NCI-H460 (cell line): ENCODE measurements at places on chromosomes 7 and 10. TPM values are rescaled to one million over a fixed set of nuclear protein-coding genes. Genes with fewer than 3 reads are reported as not detected.

GRCh38 chr10:72086466-72087391 is 1.6 kb downstream of the SPOCK2 start:
- no peak for DNase-seq

- no peak for DNase-seq
Observed at GRCh38 chr7:54827734-54828133, 68.7 kb upstream of the SEC61G start.

DNA sequence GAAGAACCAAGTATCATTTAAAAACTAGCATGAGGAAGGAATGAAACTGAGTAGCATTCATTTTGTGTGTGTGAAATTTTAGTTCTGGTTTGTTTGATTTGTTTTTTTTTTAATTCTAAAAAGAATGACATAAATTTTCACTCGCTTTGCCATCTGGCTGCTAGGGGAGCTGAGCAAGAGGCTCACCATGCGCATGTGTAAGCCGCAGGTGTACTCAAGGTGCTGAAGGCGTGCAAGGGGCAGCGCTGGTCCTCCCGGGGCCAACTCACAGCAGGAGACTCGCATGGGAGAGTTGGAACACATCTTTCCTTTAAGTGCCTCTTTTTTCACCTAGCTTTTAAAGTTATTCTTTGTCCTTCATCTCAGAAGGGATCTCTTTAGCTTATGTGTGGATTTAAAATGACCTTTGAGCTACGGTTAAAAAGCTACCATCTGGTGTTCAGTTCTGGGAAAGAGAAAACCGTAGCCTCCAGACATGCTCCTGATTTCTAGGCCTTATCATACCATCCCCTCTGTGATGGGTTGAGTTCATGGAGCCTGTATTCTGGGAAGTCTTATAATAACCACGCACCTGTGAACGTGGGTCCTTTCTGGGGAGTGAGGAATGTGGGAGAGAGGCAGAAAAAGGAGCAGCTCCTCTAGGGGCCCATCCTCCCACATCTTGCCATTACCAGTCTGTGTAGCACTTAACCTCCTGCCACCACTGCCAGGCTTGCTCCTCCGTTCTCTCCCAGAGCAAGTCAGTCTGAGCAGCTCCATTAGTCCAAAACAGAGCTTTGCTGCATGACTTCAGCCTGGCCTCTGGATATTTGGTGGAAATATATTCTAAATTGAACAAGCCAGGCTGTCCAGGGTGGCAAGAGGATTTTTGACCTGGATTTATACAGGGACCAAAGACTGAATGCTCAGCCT is 61.9 kb downstream of the KLHDC10 start:
- no peak for DNase-seq

DNA sequence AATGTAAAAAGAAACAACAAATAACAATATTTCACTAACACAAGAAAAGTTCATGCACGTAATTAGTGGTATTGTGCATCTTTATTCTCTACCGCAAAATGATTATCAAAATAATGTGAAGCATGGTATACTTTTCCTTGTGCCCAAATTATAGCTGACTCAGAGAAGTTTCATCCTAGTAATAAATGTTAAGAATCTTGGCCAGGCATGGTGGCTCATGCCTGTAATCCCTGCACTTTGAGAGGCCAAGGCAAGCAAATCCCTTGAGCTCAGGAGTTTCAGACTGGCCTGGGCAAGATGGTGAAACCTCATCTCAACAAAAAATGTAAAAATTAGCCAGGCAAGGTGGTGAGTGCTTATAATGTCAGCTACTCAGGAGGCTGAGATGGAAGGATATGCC is 105.0 kb downstream of the KMT2C start:
- DNase-seq: no peak

- no peak for DNase-seq
Observed at GRCh38 chr10:30384051-30384674, 35.1 kb upstream of the MTPAP start.

GRCh38 chr10:22619101-22619500 is 95.3 kb downstream of the PIP4K2A start:
- DNase-seq: no peak

NKX2-3 gene
- 0.25 and 0.32 TPM in 2 replicates for total RNA-seq

- DNase-seq: no peak
Observed at GRCh38 chr7:71144963-71145362, 13.0 kb downstream of the GALNT17 start.

DNA sequence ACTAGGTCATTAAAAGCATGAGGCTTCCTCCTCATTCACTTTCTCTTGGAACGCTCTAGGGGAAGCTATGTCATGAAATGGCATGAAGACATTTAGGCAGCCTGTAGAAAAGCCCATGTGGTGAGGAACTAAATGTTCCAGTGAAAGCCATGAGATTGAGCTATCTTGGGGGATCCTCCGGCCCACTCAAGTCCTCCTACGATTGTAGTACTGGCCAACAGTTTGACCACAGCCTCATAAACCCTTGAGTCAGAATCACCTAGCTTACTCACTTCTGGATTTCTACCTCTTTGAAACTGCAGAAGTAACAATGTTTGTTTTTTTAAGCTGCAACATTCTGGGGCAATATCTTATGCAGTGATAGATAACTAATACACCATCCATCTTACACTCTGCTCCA is 605.1 kb downstream of the SORCS1 start:
- no peak for DNase-seq

DNA sequence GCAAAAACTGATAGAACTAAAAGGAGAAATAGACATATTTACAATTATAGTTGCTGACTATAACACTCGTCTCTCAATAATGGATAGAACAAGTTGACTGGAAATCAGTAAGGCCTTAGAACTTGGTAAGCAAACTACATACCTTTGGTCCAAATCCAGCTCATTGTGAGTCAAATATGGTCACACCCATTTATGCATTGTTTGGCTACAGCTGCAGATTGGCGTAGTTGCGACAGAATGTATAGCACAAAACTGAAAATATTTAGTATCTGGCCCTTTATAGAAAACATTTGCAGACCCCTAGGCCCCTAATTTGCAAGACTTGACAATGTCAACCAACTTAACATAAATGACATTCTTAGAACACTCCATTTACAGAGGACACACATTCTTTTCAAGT is 103.6 kb upstream of the EGR2 start:
- DNase-seq: no peak

DNA sequence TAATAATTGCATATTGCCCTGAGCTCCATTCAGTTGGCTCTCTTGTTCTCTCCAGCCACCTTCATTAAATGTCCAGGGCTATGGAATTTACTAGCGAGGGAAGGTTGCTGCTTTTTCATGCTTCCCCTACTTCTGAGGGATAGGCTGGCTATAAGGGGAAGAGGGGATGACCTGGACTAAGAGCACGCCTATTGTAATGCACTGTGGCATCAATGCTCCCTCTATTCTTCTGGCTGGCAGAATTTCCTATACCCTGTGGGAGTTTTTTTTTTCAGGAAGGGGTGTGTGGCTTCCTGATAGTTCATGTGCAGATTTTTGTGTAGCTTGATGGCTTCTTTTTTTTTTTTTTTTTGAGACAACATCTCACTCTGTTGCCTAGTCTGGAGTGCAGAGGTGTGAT is 155.8 kb downstream of the SND1 start:
- DNase-seq: no peak

SH3PXD2A gene
- 0.81 and 0.82 TPM in 2 replicates for total RNA-seq

GRCh38 chr7:17696422-17696821 is 243.9 kb downstream of the SNX13 start:
- peak; percentile 98 for DNase-seq

DNA sequence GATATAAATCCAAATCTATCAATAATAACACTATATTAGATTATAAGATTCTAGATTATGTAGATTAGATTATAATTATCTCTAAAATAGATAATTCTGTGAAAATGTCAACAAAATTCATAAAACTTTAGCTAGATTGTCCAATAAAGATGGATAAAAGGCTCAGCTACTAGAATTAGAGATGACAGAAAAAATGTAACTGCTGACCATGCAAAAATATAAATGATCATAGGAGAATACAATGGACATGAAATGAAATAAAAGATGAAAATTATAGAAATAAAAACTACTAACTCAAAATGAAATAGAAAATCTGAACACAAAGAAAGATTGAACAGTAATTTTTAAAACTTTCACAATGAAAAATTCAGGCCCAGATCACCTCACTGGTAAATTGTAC is 1332.1 kb upstream of the CELF2 start:
- DNase-seq: no peak

- DNase-seq: no peak
Observed at GRCh38 chr10:73228247-73228646, 18.8 kb downstream of the DNAJC9 start.

GRCh38 chr7:300048-300447 is 10.1 kb downstream of the FOXL3 start:
- DNase-seq: no peak

COX19 gene
- total RNA-seq: 15.4 and 17.2 TPM in 2 replicates

DNA sequence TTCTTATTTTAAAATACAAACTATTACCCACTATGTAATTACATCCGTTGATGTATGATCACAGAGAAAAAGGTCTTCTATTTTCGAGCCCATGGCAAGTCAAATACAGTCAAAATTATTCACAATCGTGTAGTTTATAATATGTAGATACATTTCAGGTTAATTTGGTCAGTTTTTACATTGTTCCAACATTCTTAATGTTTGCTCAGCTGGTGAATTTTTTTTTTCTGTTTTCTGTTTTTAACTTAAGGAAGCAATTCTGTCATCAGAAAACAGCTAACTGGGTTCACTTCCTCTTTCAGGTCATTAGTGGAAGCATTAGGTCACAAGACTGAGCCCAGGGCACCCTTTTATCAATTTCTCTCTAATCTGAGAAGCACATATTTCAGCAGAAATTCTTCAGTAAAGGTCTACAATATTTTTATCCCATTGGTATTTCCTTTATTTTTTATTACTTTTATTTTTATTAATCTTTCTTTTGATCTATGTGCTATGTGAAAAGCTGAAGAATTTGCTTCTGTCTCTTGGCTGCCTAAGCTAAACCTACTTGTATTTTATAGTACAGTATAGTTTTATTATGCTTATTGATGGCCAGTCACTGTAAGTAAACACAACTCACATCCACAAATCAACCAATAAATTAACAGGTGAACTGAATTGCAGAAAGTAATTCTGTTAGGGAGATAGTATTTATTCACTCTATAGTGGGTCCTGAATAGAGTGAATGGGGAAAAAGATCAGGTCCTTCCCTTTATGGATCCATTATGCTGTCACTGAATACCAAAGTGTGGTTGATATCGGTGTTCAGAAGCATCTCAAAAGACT is 84.6 kb downstream of the ICA1 start:
- no peak for DNase-seq

- DNase-seq: no peak
Observed at GRCh38 chr7:114652041-114652440, 237.4 kb downstream of the FOXP2 start.
